ENCODE measurements at places on chromosomes 2 and 18.

- peak; percentile 75 for DNase-seq
Measured at GRCh38 chr2:69816923-69817542, 12.4 kb upstream of the GMCL1 start.

DNA sequence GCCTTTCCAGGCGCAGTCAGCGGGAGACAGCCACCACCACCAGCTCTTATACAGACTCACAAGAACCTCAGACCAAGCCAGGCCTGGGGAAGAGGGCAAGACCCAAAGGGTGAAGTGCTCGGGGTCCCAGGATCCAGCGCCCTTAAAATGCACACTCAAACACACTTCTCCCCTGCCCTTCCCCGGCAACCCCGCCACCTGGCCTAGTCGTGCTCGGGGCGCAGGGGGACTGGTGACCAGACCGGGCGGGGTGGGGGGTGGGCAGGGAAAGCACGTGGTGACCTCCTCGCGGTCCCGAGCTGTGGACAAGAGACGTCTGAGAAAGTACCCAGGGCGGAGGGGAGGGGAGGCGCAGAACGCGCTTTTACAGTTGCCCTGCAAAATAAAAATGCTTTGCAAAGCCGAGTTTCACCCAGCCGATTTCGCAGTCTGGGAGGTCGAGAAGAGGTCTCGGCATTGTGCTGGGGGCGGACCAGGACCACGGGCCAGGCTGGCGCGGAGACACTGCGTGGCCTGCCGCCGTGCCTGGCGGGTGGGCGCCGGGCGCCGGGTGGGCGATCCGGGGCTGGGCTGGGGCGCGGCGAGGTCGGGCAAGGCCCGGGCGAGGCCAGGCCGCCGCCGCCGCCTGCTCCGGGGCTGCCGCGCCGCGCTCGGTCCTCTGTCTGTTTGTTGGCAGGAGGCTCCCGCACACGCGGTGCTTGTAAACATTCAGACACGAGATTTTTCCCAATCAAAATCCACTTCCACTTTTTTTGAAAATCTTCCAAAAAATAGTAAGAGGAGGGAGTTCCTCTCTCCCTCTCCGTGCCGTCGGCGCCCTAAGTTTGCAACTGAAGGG is 2.0 kb downstream of the BCL11A start:
- peak; percentile 58 for DNase-seq

- no peak for DNase-seq
Measured at GRCh38 chr2:227906991-227907390, 35.6 kb downstream of the DAW1 start.

DNA sequence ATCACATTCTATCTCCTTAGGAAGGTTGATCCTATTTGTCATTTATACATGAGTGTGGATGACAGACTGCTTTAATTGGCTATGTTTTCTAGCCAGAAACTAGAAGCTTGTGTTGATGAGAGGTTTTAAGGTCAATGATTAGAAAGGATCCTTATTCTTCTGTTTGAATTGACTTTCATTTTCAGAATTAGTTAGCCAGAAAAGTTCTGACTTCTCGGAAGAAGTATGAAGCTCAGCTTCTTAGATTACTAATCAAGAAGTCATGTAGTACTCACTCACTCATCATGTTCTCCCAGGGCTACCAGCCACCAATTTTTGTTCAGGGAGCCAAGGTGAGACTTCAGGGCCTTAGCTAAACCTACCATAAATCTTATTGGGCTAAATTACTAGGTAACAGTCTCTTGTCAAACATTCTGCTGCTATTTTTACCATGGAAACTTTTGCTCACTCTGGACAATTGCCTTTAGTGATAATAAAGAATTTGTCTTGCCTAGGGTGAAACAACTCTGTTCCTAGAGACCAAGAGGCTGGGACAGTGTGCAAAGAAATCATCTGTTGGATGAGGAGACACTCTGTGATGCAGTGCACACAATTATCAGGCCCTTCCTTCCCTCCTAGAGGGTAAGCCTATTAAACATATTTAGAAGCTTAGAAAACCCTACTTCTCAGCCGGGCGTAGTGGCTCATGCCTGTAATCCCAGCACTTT is 111.6 kb upstream of the DNMT3A start:
- DNase-seq, result no peak

GRCh38 chr2:46411985-46412384 is 67.4 kb upstream of the TMEM247 start:
- DNase-seq, result no peak

DNA sequence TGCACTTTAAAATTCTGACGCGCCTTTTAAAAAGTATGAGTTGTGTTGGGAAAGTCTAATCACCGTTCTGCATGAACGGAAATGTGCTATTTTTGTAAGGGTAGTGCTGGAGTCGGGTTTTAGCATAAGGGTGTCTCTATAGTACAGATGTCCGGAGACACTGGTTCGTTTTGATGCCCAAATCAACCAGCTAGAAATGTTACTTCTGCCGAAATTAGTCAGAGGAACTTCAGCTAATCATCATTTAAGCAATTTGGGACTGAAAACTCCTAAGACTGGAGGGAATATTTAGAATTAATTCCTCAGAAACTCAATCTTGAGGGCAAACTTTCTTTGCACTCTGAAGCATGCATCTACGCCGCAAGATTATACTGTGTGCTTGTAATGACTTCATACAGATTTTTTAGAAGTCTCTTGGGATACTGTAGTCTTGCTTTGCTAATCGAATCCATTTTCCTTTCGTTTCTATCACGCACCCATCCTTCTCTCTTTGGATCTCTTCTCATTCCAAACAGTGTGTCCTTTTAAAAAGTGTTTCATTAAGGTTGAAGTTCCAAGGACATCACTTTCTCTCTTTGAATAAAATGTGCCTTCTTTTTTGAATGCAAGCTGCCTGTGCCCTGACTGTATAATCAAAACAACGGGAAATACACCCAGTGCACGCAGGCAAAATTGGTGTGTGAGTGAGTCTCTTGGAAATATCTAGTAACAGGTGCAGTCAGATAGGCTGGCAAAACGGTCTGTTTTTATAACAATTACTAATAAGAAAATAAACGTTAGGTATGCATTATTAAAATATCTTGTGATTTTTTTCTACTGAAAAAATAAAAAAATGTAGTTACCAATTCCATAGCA is 270.9 kb upstream of the TCF4 start:
- no peak for DNase-seq

- DNase-seq, result no peak
Measured at GRCh38 chr2:60482222-60482621, 71.2 kb downstream of the BCL11A start.

DNA sequence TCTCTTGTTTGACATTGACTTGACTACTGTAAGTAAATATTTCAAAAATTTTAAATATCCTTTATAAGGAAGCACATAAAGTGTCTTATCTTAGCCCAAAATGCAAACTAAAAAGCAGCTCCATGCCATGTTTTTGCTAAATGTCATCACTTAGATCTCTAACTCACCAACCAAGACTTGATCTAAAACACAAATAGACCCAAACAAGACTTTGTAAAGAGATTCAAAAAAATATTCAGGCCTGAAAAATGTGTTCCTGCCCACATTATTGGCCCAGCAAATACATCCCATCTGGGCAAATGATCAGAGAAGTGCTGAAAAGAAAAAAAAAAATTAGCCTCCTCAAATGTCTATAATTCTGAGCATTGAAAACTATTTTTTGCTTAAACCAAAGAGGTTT is 187.6 kb downstream of the MREG start:
- DNase-seq, result no peak
